ENCODE measurements at places on chromosomes 12 and 14.

GRCh38 chr12:80068173-80068572 lies 31.2 kb upstream of the OTOGL start:
- DNase-seq, result no peak

DNA sequence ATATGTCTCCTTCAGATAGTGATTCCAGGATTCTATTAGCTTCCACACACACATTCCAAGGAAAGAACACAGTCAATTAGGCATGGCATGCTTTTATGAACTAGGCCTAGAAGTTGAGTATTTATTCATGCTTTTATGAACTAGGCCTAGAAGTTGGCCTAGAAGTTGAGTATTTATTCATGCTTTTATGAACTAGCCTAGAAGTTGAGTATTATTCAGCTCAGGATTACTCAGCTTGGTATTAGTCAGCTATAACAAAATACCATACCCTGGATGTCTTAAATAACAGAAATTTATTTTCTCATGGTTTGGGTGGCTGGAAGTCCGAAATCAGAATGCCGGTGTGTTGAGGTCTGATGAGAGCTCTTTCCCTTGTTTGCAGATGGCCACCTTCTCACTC lies 442.7 kb upstream of the FLRT2 start:
- DNase-seq, result no peak

GRCh38 chr12:1914114-1914911 lies 4.1 kb downstream of the CACNA2D4 start:
- DNase-seq, result no peak

DNA sequence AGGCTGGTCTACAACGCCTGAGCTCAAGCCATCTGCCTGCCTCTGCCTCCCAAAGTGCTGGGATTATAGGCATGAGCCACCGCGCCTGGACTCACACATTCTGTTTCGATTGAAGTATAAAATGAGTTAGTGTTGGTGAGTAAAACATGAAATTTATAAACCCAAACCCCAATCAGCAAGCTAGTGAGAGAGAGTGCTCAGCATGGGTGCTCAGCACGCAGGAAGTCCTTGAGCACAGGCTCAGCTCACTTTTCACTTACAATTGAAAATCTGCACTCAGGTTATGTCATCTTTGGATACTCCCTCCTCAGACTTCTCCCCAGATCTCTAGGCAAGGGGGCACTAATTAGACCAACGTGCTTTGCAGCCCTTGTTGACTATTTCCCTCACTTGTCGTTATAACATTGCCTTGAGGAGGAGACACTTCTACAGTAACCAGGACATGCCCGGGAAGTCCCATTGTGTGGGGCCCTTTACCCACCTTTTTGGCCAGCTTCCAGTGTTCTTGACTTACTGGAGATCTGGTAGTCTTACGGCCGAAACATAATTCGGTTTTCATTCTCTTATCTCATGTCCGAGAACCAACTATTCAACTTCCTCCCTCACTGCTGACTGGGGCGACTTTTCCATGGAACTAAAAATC lies 68.5 kb upstream of the AMN1 start:
- DNase-seq, result no peak

DNA sequence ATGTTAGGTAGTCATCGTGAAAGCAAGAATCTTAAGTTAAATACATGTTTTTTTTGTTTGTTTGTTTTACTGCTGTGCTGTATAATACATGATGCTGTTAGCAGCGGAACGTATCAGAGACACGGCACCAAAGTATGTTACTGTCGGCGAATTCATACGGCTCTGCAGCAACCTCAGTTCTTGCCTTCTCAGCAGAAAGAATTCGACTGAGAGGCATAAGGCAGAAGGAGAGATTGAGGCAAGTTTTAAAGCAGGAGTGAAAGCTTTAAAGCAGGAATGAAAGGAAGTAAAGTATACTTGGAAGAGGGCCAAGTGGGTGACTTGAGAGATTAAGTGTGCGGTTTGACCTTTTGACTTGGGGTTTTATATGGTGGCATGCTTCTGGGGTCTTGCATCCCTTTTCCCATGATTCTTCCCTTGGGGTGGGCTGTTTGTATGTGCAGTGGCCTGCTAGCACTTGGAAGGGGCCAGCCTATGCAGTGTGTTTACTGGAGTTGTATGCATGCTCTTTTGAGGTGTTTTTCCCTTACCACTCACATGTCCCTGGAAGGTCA lies 23.7 kb downstream of the LEMD3 start:
- DNase-seq, result no peak

- DNase-seq, result no peak
Measured at GRCh38 chr14:38901791-38902190, 201.2 kb downstream of the SEC23A start.

DNA sequence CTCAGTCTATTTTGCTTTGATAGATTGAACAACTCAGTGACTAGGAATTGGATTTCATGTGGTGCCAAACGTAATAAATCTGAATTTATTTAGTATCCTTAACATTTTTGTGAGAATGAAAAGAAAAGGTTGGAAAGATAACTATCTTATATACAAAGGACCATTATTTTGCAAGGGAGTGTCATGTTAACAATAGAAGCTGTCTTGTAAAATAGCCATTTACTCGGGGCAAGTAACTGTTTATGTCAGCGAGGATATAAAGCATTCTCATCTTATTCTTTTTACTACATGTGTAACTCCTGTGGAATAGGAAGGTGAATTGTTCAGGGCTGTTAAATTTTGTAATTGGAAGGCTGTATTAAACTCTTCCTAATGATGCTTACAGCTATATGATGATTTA lies 5.9 kb downstream of the RERGL start:
- no peak for DNase-seq

- no peak for DNase-seq
Measured at GRCh38 chr12:26790645-26790994, 42.4 kb downstream of the ITPR2 start.

GRCh38 chr14:49051328-49052060 lies 534.7 kb downstream of the RPS29 start:
- no peak for DNase-seq

- DNase-seq, result no peak
Measured at GRCh38 chr14:89564989-89565388, 148.0 kb upstream of the FOXN3 start.
